ENCODE measurements at places on chromosomes 13 and 19. TPM values are rescaled to one million over a fixed set of nuclear protein-coding genes. Genes with fewer than 3 reads are reported as not detected.

- peak; percentile 5 for DNase-seq
Measured at GRCh38 chr13:24063281-24063877, 97.1 kb upstream of the SPATA13 start.

CASP14 gene
- total RNA-seq = not detected

CHST8 gene
- not detected for total RNA-seq

MEX3D gene
- total RNA-seq = 27.5 TPM

PSG1 gene
- not detected for total RNA-seq
